ENCODE measurements at places on chromosomes 6 and 20. TPM values are rescaled to one million over a fixed set of nuclear protein-coding genes. Genes with fewer than 3 reads are reported as not detected.

The ZHX3 gene
- 32.8 TPM for total RNA-seq

DNA sequence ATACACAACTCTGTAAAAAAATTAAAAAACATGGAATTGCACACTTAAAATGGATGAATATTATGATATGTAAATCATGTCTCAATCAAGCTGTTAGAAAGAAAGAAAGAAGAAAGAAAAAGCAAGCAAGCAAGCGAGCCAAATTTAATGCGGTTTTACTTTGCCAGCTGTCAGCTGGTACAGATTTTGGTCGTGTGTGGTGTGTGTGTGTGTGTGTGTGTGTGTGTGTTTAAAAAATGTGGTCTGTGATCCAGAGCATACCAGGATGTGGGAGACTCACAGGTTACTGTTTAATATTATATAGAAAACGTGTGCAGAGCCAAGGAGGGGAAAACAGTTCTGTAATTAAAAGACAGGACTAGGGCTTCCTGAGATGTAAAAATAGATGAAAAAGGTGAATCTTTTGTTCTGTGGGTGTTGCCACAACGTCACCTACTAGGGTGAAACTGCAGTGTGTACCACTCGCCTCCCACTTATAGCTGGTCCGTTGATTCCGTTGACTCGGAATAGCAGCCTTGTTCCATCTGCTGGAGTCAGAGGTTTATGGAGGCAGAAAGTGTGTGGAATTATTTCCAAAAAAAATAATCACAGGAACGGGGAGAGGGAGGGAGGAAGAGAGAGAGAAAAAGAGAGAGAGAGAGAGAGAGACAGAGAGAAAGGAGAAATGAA lies 197.7 kb downstream of the BCAS1 start:
- DNase-seq = no peak

DNA sequence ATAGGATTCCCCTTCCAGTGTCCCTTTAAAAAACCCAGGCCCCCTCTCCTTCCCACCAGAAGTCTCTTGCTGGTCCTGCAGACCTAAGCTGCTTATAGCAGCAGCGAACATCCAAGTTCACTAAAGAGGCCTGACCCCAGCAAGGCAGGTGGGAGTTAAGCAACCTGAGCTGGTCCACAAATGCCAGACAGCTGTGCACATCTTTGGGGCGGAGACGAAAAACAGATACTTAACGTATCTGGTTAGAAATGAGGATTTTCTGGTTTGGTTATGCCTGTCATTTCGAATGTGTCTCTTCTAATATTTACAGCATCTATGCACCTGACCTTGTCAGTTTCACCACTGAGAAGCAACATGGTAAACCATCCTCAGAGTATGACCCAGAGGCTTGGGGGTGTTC lies 87.8 kb downstream of the SLC2A10 start:
- DNase-seq = no peak

DNA sequence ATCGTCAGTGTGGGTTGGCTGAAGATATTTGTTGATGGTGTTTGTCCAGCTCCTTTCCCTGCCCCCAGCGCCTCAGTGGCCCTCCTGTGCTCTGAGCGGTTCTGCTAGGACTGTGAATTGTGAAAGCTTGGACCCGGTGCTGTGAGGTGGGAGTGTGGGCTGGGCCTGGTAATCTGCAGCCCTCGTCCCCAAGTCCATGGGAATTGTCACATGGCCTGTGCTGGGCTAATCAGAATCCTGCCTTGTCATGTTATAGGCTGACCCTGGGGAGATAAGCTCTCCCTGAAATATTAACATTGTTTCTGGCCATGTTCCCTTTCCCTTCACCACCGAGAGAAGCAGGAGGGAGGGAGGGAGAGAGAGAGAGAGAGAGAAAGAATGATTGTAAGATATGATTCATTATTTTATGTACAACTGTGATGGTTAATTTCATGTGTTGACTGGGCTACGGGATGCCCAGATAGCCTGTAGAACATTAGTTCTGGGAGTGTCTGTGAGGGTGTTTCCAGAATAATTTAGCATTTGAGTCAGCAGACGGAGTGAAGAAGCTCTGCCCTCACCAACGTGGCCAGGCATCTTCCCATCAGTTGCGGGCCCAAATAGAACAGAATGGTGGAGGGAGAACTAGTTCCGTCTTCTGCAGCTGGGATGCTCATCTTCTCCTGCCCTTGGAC lies 62.4 kb downstream of the TFAP2C start:
- no peak for DNase-seq

GRCh38 chr6:155024391-155025027 lies 29.4 kb downstream of the TIAM2 start:
- DNase-seq = no peak

The CUL9 gene
- total RNA-seq = 14.6 TPM

DNA sequence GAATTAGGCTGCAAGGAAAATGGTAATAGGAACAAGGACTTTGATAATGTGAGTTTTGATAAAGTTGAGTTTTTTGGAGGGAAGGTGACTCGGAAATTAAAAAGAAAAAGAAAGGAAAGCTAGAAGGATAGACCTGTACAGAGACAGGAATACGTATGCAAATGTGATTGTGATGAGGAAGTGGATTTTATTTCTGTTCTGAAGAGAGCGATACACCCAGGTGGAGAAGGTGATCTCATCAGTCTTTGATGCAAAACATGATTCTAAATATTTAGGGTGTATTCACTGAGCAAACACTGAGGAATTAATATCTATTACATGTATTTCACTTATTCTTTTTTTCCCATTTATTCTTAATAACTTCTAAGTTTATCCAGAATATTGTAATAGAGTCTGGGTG lies 9.2 kb upstream of the PLEKHG1 start:
- DNase-seq = no peak

DNA sequence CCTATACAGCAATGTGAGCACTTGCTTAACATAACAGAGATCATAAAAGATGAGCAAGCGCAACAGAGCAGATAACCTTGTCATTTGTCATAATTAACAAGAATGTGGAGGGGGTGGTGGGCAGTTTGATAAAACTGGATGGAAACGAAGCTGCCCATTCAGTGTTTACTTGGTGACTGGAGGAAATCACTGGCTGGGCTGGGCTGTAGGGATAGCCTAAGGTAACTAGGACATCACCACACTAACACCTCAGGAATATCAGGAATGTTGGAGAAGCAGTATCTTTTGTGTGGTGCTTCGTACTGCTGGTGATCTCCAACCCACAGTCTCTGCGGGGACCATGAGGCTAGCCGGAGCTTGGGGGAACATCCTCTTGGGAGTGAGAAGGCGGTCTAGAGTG lies 218.4 kb downstream of the HIVEP2 start:
- no peak for DNase-seq

The STX11 gene
- 11.3 TPM for total RNA-seq
